ENCODE measurements at places on chromosomes 11 and 22. TPM values are rescaled to one million over a fixed set of nuclear protein-coding genes. Genes with fewer than 3 reads are reported as not detected.

The PVALB gene
- not detected for total RNA-seq

The NKAPD1 gene
- total RNA-seq = 17.1 TPM

DNA sequence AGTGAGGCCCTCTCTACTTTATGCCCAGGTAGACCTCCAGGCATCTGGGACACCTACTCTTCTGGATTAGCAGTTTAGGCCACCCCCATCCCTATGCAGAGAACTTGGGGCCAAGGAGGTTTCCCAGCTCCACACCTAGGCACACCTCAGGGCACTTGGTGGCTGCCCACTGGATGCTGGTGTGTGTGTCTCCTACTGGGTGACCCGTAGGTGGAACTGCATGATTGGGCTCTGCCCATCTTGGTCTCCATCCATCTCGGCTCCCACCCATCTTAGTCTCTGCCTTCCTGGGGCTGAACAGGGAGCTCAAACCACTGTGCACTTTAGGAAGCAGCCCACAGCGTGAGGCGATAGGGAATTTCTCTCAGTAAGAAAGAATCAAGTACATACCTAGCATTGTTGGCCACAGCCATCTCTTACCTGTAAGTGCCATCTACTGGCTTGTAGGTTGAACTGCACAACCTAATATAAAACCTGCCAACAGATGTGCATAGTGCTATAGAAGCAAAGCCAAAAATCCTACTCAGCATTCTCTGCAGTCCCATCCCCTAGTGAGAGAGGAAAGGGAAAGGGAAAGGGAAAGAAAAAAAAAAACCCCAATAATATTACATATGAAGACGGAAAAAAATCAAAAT, 61.6 kb upstream of the PTPN5 start:
- no peak for DNase-seq

GRCh38 chr11:102946237-102946636, 9.3 kb downstream of the MMP13 start:
- DNase-seq = no peak

DNA sequence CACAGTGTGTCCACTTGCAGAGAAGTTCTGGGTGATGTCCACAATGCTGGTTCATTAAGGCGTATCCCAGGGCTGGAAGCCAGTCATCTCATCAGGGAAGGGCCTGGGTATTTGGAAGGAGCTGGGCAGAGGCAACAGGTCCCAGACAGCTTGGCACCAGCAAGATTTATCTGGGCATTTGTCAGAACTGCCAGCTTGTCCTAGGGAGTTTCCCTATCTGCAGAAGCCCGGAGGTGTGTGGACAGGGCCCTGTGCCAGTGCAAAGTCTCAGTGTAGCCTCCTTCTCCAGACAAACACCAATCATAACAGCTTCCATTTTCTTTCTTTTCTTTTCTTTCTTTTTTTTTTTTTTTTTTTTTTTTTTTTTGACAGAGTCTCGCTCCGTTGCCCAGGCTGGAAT, 125.3 kb upstream of the TIMP3 start:
- no peak for DNase-seq

GRCh38 chr11:59562292-59562691, 51.0 kb downstream of the OR4D9 start:
- no peak for DNase-seq

DNA sequence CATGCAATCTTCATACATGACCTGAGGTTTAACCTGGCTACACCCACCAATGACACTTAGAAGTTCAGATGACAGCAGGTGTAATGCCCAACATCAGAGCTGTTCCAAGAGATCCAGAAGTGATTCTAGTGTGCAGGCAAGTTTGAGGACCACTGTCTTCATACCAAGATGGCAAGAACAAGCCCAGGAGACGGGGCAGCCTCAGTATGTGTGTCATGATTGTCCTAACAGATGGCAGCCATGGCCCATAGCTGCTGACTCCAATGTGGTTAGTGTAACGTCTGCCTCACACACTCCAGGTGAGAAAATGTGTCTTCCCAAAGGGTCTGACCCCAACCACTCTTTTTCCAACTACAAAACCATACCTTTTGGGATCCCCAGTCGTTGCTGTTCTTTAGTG, 97.3 kb downstream of the ETS1 start:
- no peak for DNase-seq

Data from activated CD8-positive, alpha-beta T cell treated with anti-CD3 and anti-CD28 coated beads, Interleukin-2, amount 10 ng/mL, durations not matched to agents 7 days and 5 days (primary cell).